Heart left ventricle (tissue), 16 donors: ENCODE measurements at places on chromosomes 5 and 9. TPM values are rescaled to one million over a fixed set of nuclear protein-coding genes. Genes with fewer than 3 reads are reported as not detected.

The ALDOB gene
- polyA plus RNA-seq: 0.42 TPM

The CDH9 gene
- not detected for polyA plus RNA-seq

The IFNA8 gene
- polyA plus RNA-seq: not detected

The SLC23A1 gene
- not detected for polyA plus RNA-seq
